ENCODE measurements at places on chromosomes 7 and 10.

- no peak for DNase-seq
Measured at GRCh38 chr10:14173706-14174594, 156.8 kb downstream of the FRMD4A start.

DNA sequence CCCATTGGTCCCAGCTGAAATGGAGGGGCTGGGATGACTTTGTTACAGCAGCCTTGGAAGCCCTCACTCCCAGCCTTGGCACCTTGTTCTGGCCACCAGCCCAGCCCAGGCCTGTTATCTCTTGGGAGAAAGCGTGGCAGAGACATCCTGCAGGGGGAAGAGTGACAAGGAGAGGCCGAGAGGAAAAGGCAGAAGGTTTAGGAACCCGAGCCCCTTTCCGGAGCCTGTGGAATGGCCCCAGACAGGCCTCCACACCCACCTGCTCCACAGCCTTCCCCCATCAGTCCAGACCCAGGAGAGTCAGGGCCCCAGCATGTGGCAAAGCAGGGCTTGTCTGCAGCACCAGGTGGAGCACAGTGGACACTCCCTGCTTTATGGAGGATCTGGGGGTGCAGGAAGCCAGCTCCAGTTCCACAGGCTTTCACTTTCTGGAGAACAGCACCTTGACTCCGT is 24.1 kb upstream of the TRIM8 start:
- no peak for DNase-seq

DNA sequence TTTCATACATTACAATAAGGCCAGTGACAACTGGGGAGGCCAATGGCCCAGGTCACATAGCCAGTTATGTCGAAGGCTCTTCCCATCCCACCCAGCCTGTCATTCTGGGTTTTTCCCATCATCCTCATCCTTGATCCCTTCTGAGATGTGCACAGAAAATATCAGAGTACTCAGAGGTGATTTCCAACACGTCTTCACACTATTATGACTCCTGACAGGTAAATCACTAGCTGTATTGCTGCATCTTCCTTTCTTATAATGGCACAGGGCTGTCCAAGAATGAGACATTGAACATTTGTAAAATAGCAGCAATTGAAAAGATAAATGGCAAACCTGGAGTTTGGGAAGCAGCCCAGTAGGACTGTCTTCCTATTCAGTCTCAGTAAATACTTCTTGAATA is 159.9 kb downstream of the PLXNA4 start:
- no peak for DNase-seq

GRCh38 chr7:12930534-12930933 is 243.1 kb downstream of the ARL4A start:
- no peak for DNase-seq

DNA sequence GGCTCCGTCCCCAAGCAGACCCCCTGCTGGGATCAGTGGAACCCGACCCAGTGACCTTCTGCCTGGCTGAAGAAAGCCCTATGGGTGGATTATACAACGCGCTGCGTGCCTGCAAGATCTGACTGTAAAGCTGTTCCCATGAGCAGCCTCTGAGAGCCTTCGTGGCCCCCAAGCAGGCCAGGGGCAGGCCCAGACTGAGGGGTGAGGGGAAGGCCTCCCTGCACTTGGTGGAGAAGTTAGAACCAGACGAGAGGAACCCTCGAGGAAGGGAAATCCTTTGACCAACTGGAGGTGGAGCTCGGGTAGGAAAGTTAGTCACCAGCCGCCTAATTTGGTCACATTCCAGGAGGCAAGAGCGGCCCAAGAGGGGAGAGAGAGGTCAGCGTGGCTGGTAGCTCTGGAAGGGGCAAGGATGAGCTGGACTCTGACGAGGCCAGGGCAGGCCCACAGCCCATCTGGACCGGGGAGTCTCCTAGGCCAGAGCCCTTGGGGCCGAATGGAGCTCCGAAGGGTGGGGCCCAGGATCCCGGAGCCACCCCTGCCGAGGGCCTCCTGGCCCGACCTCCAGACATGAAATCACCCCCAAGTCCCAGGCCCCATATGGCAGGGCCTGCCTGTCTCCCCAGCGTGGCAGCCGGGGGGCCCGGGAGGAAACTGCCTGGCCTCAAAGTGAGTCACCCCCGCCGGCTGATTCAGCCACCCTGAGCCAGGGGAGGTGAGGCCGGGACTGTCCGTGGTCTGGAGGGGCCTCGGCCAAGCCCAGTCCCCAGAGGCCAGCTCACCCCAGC is 23.3 kb upstream of the PDGFA start:
- no peak for DNase-seq

GRCh38 chr7:150374026-150374425 is 5.1 kb upstream of the ZNF775 start:
- no peak for DNase-seq

DNA sequence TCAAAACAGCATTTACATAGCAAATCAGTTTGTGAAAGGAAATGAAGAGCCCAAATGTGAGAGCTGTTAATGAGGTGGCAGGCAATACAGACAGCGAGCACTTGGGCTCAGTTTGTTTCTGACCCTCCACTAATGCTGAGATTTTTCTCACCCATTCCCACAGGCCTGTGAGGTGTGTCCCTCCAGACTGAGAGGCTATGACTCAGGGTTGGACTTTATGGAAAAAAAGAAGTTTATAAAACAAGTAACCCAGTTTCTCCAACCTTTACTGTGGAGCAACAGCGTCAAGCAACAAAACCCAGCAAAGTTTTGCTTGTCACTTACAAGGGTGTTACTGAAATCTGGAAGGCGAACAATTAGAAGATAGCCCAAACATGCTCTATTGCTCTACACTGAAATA is 4.9 kb upstream of the FEZF1 start:
- DNase-seq = no peak

DNA sequence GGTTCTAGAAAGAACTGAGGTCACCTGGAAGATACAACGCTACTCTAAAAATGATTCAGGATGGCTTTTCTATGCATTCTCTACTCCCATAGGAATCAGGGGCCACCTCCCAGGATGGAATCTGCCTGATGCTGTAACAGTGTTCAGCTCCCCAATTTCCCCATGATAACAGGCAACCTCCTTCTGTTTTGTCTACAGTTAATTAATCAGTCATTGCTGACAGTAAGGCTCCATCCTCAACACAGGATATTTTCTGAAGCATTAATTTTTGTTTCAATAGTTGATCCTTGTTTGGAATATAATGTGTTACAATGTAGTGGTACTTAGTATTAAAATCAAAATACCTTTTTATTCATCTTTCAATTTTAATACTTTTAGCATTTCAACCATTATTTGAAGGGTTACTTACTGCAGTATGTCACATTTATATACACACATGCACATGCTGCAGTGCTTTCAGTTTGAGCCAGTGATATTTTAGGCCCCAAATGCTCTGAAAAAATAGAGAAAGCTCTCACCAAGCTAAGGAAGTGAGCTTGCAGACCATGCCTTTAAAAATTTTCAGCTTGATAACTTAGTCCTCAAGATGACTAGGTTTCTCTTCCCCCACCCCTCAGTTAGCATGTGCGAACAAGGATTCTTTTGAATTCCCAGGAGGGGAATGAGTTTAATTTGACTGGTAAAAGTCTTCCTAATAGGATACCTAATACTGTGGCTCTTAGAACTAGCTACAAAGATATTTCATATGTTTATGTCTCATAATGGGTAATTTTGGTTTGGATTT is 592 bp upstream of the PIK3CG start:
- DNase-seq = no peak

GRCh38 chr7:15687546-15688278 is 1.2 kb upstream of the MEOX2 start:
- no peak for DNase-seq

DNA sequence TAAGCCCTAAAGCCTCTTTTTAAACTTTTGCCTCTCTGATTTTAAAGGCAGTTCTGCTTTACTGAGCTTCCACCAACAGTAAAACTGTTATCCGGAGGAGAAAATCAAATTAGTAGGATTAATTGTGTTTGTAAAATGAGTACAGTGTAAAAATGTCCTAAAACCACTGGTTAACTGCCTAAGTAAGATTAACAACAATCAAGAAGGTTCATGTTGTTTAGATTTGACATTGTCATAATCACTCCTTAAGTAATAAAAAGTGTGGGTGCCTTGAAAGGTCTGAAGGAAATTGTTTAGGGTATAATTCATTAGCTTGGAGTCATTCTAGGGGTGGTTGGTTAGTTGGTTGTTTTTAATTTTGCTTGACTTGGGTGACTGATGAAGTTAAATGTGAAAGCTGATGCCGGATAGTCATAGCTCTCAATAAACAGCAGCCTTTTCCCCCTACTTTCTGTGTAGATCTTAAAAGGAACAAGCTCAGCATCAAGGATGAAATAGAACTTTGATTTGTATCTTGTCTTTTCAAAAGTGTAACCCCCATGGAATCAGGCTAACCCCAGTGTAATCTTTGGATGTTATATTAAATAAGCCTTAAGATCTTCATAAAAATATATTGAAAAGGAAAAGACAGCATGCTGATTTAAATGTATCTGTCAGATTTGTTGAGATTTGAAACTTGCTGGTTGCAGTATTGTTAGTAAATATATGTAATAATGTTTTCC is 148.3 kb downstream of the ARID5B start:
- DNase-seq = no peak

All from NCI-H187 (cell line).